Hypothalamus (tissue), 51 donors: ENCODE measurements at places on chromosomes 16 and 17.

GRCh38 chr16:71807905-71808592 lies 585 bp downstream of the AP1G1 start:
- peak; percentile 61 for DNase-seq

- DNase-seq: peak; percentile 8
These were observed 831 bp upstream of the RCVRN start for GRCh38 chr17:9905902-9906301.

DNA sequence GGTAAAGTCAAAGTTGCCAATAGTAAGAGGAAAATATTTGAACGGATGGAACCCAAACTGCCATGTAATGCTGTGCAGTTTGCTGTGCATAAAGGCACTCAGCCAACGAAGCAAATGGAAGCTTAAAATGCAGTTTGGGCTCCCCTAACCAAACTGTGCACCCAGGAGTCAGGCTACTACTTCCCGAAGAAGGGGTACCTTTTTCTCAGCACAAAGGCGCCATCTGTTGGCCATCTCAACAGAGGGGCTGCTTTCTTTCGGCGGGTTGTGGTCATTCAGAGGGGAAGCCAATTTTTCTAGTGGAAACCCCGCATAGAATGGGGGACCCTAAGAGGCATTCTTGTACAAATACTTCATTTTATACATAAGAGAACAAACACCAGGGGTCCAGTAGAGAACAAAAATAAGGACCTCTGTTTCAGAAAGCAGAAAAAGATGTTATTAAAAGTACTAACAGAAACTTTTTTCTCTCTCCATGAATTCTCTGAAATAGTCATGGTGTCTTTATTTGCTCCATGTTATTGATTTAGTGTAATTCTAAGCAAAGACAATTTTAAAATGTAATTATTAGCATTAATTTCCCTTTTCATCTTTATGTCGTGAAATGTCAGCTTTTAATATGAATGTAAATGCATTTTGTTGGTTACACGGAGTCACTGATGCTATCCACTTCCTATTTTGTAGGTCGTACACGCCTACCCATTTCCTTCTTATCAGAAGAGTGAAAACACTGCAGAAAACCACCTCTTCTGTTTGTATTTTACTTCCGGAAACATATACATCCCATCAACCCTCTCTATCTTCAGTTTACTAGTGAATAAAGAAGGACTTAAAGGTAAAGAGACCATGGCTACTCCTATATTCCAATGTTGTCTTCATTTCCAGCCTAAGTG lies 453.3 kb downstream of the KCNJ2 start:
- DNase-seq: peak; percentile 38

DNA sequence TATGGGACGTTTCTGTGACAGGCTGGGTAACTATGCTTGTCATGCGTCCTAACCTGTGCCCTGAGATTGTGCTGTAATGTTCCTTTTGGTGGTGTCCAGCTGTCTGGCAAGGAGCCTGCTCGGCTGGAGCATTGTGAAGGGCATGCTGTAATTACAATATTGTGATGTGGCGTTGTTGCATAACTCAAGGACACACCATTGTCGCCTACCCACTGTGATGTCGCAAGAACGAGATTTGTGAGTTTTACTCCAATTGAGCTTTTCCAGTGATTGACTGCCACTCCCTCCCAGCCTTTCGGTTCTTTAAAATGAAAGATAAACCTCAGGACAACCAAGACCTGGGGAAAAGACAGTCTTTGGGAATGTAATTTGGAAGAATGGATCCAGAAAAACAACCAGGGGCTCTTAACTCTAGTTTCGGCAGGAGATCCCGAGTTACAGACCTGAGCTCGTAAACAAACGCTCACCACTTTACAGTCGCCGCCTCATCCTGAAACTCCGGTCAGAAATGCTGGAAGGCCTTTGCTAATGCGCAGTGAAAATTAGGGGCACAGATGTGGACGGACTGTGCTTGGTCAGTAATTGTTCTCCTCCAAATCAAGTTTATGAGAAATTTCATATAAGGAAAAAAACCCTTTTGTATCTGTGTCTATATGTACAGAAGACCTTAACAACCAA lies 1.3 kb downstream of the ZNF750 start:
- no peak for DNase-seq

DNA sequence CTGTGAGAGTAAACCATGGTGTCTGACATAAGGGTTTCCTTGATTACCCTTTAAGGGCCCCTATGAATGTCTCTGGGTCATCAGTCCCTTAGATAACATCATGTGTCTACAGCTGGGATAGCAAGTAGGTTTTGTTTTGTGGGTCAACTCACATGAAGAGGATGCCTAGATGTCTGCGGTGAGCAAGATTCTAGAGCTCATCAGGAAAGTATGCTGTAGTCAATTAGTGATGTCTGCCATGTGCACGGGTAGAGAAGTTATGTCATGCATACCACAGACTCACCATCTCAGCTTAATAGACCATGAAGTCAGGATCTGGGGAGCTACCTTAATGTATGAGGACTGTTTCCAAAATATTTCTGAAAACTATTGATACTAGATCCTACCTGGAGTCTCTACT lies 57.5 kb downstream of the CDH13 start:
- no peak for DNase-seq

DNA sequence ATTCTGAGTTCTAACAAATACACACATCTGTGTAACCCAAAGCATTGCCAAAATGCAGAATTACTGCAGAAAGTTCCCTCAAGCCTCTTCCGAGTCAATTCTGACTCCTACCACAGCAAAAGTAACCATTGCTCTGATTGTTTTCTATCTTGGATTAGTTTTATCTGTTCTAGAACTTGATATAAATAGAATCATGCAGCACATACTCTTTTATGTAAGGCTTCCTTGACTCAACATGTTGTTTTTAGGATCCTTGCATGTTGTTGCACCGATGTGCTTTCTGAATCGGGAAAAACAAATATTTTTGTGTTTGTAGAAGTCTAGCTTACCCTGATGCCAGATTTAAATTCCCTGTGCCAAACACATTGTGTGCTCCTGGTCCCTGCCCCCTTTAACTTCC lies 140.4 kb downstream of the CDH13 start:
- no peak for DNase-seq

DNA sequence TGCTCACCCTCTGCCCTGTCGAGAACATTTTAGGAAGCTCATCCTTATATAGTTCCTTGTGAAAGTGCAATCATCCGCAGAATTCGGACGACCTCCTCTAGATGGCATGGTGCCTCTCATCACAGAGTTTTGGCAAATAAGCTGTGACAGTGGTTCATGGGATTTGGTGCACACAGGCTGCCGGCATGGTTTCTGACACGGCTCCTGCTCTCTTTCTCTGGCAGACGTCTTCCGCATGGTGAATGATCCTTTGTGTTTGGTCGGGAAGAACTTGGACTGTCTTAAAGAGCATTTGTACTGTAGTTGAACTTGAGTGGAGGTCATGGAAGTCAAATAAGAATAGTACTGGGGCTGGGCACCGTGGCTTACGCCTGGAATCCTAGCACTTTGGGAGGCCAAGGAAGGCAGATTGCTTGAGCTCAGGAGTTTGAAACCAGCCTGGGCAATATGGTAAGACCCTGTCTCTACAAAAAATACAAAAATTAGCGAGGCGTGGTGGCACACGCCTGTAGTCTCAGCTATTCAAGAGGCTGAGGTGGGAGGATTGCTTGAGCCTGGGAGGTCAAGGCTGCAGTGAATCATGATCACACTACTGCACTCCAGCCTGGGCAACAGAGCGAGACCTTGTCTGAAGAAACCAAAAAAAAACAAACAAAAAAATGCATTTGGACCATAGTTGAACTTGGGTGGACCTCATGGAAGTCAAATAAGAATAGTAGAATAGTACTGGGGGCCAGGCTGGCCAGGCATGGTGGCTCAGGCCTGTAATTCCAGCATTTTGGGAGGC lies 34.7 kb upstream of the NAT9 start:
- DNase-seq: no peak

DNA sequence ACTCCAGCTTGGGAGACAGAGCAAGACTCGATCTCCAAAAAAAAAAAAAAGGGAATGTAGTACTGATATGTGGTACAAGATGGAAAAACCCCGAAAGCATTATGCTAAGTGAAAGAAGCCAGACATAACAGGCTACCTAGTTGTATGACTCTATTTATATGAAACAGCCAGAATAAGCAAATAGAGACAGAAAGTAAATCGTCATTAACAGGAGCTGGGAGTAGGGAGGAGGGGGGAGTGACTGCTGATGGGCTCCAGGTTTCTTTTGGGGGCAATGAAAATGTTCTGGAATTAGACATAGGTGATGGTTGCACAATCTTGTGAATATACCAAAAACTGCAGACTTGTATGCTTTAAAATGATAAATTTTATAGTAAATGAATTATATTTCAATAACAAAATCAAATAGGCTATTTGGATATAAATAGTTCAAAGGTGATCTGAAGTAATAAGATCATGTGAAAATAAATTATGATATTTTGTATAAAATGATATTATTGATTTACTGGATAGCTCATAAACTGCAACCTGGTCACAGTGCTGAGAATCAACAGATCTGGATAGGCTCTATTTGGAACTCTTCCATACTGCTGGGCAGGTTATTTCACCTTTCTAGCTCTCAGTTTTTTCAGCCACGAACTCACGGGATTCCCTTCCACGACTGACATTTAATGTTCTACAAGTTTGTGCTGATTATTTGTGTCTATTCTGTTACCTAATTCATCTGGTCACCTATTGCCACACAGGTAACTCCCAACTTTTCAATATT lies 27.1 kb downstream of the ZNF652 start:
- DNase-seq: no peak

DNA sequence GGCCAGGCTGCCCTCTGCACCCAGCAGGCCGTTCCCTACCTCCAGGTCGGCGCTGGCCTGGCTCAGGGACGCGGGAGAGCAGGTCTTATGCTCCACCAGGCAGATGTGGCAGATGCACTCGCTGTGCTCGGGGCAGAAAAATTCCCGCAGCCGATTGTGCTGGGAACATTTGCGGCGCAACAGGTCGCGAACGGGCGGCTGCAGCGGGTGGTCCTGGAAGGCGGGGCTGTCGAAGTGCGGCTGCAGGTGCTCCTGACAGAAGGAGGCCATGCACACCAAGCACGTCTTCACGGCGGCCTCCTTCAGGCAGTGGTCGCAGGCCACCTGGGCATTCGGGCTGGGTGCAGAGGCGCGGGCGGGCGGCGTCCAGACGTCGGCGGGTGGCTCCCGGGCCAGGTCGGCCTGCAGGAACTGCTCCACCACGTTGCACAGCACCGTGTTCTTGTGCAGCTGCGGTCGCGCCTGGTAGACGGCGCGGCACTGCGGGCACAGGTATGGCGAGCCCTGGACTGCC lies 439 bp downstream of the TRIM25 start:
- no peak for DNase-seq

DNA sequence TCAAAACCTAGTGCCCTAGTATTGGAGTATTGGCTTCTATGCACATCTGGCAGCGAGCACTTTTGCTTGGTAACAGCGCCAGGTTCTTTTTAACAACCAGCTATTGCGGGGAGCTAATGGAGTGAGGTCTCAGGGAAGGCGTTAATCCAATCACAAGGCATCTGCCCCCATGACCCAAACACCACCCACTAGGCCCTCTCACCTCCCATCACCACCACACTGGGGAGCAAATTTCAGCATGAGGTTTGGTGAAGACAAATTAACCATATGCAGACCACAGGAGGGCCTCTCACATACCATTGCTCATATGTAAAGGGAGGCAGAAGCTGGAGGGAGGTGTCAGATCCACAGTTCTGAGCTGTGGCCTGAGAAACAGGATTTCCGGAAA lies 893 bp upstream of the ODF4 start:
- DNase-seq: no peak

- DNase-seq: no peak
These were observed 31.8 kb downstream of the HASPIN start for GRCh38 chr17:3755335-3756030.

DNA sequence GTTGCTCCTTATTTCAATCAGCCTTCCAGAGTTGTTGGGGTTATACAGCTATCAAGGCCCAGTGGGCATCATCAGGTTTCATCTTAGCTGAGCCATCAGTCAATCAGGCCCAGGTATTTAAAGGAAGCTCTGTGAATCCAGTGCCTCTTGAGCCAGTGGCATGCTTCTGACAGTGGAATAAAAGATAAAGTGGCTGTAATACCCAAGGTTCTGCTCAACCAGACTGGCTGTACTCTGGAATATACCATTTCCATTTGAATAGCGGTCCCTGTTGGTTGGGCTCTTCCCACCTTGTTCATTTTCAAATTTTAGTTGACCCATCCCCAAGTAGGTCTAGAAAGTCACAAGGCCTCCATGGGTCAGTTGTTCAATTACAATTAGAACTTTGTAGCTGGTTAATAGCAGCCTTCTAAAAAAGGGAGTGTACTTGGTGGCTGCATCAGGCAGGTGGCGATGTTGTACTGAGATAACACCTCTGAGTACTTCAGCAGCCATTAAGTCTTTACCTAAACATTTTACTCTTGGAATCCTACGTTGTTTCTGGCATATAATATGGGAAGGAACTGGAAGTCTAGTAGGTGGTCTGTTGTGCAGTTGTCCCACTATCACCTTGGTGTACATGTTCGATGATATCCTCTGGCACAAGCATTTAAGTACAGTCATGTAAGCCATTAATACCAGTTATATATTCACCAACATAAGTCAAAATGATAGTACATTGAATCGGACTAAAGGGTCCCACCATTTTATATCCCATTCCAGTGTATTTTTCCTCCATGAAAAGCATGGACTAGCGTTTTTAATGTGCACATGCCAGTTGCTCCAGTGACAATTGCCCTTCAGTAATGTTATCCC lies 294.1 kb downstream of the BCAS3 start:
- DNase-seq: no peak

GRCh38 chr17:79981661-79982101 lies 54.0 kb downstream of the TBC1D16 start:
- DNase-seq: no peak

GRCh38 chr16:30416624-30417528 lies 9.5 kb downstream of the ZNF771 start:
- DNase-seq: no peak

DNA sequence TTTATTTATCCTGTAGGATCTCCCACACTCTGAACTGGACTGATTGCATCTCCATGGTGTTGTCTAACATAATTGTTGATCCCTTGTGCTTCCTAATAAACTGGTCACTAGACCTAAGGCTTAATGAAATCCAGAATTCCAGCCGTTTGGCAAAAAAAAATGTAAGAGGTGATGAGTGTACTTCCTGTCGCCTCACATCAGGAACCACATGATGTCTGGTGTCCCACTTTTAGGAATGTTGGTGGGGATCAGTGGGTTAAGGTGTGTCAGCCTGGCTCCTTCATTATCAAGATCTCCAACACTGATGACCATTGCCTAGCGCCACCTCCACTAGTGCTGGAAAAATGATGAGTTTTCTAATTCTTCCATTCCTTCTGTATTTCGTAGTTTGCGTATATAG lies 18.6 kb upstream of the LONP2 start:
- DNase-seq: no peak

DNA sequence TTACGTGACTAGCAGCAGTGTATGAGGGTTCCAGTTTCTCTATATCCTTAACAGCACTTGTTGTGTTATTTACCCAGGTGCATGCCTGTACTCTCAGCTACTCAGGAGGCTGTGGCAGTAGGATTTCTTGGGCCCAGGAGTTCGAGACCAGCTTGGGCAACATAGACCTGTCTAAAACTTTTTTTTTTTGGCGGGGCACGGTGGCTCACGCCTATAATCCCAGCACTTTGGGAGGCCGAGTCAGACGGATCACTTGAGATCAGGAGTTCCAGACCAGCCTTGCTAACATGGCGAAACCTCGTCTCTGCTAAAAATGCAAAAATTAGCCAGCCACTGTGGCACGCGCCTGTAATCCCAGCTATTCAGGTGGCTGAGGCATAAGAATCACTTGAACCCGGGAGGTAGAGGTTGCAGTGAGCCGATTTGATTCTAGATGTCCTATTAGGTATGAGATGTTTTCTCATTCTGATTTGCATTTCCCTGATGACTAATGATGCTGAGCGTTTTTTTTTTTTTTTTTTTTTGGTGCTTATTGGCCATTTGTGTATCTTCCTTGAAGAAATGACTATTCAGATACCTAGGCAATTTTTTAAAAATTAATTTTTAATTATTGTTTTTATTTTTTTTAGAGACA lies 13.4 kb downstream of the CASC3 start:
- no peak for DNase-seq
